ENCODE measurements at places on chromosomes 16 and 17.

GRCh38 chr17:40325156-40326013, 16.4 kb downstream of the RARA start:
- no peak for DNase-seq

DNA sequence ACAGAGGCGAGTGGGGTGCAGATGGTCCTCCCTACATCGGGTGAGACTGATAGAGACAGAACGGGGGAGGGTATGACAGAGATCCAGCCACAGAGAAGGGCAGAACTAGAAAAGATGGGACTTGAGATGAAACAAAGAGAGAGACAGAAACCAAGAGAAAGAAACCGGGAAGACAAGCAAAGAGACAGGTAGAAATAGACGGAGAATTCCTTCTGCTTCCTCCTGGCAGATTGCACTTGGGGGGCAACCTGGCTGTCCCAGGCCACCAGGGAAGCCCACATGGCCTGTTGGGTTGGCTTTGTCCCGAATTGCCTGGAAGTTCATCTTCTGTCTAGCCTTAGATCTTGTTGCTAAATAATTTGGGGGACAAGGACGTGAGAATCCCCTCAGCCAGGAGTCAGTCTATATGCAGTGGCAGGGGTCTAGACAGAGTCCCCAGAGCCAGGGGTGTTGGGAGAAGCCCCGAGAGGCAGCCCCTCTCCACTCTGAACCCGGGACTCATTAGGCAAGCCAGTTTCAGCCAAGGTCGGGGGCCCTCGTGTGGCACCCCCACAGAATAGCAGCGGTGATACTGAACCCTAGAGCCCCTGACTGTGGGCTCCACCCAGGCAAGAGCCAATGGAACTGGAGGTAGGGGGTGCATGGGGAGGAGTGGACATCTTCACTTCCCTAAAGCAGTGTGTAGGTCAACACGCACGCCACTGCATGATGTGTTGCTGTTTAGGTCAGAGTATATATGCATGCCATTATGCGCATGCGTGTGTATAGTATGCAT, 627 bp upstream of the TSPOAP1 start:
- no peak for DNase-seq

- no peak for DNase-seq
These were observed 5.5 kb downstream of the SLC13A2 start for GRCh38 chr17:28478712-28479615.

DNA sequence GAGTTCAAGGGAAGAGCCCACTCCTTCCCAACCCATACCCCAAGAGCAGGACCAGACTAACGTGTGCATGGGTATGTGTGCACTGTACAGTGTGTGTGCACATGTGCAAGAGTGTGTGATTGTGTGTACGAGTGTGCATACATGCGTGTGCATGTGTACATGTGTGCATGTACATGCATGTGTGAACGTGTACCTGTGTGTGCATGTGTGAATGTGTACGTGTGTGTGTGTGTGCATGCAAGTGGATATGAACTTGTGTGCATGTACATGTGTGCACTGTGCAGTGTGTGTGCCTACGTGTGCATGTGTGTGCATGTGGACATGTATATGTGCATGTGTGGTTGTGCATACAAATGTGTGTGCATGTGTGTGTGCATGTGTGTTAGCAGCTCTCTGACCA, 223.1 kb downstream of the RBFOX3 start:
- no peak for DNase-seq

DNA sequence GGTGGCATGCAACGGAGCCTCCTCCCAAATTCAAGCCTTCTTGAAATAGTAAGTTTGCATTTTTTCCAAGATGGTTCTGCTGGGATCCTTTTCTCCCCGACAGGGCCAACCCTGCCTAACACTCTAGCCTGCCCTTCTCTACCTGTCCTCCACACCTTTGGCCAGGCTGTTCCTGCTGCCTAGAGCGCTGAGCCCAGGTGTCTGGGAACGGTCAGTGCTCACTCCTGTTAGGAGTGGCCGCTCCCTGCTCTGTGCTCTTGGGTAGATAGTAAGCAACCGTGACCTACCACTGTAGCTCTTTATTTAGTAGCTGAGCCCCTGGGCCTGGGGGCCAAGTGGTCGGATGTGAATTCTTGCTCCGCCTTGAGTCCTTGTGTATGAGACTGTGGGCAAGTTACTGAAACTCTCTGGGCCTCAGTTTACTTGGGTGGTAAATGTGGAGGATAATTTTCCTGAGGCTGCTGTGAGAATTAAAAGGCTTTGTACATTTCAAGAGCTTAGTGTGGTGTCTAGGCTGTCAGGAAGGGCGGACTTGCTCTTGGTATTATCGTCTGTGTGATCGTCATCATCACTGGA, 44.0 kb upstream of the GSE1 start:
- DNase-seq: no peak

All from A172 (cell line).